Activated naive CD4-positive, alpha-beta T cell treated with anti-CD3 and anti-CD28 coated beads, Interleukin-2, amount 50 U/mL, for 72 hours (primary cell): ENCODE measurements at places on chromosomes 13 and 19.

DNA sequence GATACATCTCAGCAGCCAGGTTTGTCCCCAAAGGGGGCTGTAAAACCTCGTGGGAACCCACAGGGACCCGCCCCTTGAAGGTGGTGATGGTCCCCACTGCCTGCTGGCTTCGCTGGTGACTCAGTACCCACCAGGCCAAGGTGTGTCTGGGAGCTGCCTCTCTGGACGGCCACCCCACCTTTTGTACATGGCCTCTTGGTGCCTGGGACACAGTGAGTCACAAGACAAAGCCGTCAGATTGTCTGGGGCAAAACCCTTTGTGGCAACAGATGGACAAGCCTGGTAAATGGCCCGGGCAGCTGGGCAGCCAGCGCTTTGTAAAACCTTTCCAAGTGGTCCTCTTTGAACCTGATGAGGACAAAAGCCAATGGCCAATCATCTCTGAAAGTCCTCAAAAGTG lies 27.9 kb upstream of the KLF2 start:
- no peak for DNase-seq

DNA sequence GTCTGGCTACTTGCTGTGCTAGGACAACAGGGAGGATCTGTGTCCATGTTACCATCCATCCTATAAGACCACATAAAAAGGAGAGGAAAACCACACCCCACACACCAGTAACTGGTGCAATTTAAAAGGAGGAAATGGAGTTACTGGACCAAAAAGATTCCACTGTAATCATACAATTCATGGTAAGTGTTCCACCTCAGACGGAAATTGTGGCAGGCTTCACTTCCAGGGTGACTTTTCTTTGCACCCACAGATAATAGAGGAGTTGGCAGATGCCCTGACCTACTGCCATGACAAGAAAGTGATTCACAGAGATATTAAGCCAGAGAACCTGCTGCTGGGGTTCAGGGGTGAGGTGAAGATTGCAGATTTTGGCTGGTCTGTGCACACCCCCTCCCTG lies 2.4 kb downstream of the AURKC start:
- DNase-seq = no peak

DNA sequence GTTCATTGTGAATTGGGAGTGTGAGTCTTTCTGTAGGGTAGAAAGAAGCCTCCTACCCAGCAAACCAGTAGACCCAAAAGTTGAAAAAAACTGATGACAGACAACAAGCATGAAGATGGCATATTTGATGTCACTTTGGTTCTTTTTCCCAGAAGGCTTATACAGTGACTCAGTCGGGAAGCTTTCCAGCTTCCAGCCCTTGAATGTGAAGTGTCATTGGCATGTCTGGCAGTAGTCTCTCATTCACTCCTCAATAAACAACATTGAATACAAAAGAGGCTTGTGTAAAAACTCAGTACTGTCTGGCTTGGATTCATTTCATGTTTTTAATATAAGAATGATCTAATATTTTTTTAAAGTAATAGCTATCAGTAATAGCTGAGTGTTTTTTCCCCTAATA lies 68.7 kb downstream of the IPO5 start:
- no peak for DNase-seq

GRCh38 chr13:67632590-67632989 lies 402.5 kb upstream of the PCDH9 start:
- no peak for DNase-seq
